Endodermal cell (in vitro differentiated cells): ENCODE measurements at places on chromosomes 5 and 9. TPM values are rescaled to one million over a fixed set of nuclear protein-coding genes. Genes with fewer than 3 reads are reported as not detected.

DNA sequence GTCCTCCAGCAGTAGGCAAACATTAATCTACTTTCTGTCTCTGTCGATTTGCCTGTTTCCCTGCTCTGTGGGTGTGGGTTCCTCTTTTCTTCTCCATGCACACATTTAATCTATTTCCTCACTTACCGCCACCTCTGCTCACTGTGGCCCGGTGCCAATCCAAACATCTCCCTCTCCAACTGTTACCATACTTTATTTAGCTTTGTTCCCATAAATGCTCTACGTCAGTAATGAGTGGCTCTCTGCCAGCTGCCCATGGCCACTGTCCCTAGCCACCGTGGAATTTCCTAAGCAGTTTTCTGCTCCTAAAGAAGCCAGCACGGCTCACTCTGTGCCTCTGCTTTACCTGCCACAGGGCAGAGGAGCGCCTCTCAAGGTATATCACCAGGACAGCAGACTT is 19.5 kb upstream of the GOLPH3 start:
- no peak overlapping the region for H3K27ac ChIP-seq
- H3K4me3 ChIP-seq: no peak overlapping the region
- no peaks in the 10 kb centered on the region for H3K36me3 ChIP-seq
- no peaks in the 10 kb centered on the region for H3K4me1 ChIP-seq
- no peaks in the 10 kb centered on the region for H3K27me3 ChIP-seq

- H3K27ac ChIP-seq: no peak overlapping the region
- H3K36me3 ChIP-seq: no peaks in the 10 kb centered on the region
These were observed 1.1 kb downstream of the SLC27A6 start for GRCh38 chr5:128966375-128966774.

Gene IFNE
- total RNA-seq: 0.84 and 1.5 TPM in 2 replicates

Gene PCDHGB7
- 19.3 to 23.0 TPM (median 20.2 TPM) in 3 replicates for total RNA-seq
